ENCODE measurements at places on chromosomes 1 and 21.

DNA sequence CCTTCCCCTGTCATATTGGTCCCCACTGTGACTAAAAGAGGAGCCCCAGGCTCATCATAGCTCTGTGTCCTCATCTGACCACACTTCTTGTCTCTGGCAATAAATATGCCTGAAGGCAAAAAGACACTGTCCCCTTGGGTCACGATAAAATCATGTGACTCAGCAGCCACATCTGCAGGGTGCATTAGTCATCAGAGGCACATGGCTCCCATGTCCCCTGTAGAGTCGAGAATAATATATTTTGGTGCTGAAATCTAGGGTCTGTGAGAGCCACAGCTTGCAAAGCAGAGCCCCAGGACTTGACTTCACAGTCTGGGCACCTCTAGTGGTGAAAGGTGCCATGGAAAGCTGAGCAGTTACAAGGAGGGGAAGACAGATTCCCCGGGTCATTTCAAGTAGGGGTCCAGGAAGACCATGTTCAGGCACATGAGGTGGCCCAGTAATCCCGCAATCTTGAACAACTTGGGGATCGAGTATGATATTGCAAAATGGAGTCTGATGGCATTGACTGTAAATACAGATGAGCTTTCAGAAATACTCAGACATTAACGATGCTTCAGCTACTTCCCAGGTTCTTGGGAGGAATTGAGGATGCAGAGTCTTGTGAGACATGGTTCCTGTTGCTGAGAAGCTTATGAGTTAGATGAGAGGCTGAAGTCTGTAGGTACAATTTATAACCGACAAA is 68.6 kb downstream of the SLC35F3 start:
- no peak for DNase-seq

GRCh38 chr1:30319765-30320580 is 403.4 kb downstream of the MATN1 start:
- no peak for DNase-seq

GRCh38 chr1:206873603-206874188 is 8.3 kb downstream of the IL20 start:
- DNase-seq, result no peak

- DNase-seq, result no peak
Measured at GRCh38 chr1:204257446-204257845, 43.7 kb upstream of the GOLT1A start.

DNA sequence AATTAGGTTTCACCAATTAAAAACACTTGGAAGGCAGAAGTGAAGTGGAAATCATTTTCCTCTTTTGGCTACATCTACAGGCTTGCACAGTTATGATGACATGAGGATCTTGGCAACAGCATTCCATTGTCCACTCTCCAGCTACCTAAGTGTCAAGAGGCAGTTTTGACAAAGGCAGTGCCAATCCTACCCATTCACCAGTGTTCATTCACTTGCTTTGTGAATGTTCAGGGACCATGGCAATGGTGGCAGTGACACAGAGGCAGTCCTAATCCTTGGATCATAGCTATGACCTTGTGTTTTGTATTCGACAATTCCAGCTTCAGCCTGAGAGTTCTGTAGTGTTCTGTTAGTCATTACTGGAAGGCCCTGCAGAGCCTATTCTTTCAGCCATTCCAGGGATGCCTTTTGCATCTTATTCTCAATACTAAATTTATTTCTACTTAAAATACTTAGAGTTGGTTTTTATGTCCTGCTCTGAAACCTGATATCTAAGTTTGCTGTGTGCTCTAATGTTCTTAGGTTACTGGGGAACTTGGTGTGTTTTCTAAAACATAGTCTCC is 36.7 kb downstream of the CRB1 start:
- no peak for DNase-seq
